Testis (tissue), 5 donors: ENCODE measurements at places on chromosomes 6 and 20. TPM values are rescaled to one million over a fixed set of nuclear protein-coding genes. Genes with fewer than 3 reads are reported as not detected.

DNA sequence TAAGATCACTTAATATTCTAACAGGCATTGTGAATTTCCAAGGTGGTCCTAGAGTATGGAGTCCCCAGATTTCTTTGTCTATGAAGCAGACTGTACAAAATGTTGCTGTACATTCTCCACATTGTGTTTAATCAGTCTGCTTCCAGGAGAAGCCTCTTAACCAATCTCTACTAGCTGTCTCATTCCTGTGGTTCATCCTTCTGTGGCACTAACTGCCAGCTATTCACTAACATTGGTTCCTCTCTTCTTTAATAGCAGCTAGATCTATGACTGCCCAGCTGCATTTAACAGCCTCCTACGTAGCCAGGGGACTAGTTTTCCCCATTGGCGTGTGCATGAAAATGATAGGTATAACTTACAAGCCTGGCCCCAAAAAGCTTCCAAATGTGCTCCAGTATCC is 395.4 kb downstream of the SAMD5 start:
- DNase-seq: no peak

Gene SLC22A1
- total RNA-seq: 1.7 TPM

GRCh38 chr6:143098054-143098671 is 37.5 kb downstream of the AIG1 start:
- no peak for DNase-seq

Gene ADGRG6
- total RNA-seq: 7.2 TPM

Gene PTCHD4
- 1.6 TPM for total RNA-seq

- DNase-seq: no peak
Observed at GRCh38 chr20:8805737-8806442, 263.0 kb upstream of the PLCB4 start.

Gene L3MBTL3
- total RNA-seq: 32.3 TPM

Gene RNF144B
- 6.1 TPM for total RNA-seq

GRCh38 chr20:35020108-35020928 is 64.7 kb downstream of the MYH7B start:
- DNase-seq: peak; percentile 43

- DNase-seq: no peak
Observed at GRCh38 chr6:151705993-151706733, 101.3 kb upstream of the ESR1 start.

DNA sequence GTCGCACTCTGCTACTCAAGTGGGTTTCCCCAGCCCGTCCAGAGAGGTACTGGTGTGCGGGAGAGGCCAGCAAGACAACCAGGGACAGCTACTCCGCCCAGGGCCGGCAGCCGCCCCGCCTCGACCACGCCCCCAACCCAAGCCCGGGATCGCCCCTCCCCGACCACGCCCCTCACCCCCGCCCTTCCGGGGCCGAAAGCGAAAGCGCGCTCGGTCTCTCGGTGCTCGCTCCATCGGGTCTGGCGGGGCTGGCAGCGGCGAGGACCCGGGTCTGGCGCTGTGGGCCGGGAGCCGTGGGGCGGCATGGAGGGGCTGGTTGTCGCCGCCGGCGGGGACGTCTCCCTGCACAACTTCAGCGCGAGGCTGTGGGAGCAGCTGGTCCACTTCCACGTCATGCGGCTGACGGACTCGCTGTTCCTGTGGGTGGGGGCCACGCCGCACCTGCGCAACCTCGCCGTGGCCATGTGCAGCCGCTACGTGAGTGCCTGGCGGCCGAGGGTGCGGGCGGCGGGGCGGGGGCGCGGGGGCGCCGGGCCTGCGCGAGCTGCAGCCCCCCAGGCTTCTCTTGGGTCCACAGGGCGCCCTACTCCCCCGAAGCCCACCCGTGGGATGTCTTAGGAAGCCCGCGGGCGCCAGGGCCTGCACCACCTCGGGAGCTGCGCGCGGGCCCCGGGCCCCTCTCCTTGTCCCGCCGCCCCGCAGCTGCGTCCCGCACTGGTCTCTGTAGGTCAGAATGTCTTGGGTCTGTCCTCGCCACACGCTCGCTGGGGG is at the start of gene PSMG4:
TSS of gene PSMG4 (plus strand) at position 228 of the 771 bp plus-strand sequence. CDS start at position 304, 76 bp downstream.
- peak; percentile 96 for DNase-seq

Gene DNAJC5
- 64.8 TPM for total RNA-seq

DNA sequence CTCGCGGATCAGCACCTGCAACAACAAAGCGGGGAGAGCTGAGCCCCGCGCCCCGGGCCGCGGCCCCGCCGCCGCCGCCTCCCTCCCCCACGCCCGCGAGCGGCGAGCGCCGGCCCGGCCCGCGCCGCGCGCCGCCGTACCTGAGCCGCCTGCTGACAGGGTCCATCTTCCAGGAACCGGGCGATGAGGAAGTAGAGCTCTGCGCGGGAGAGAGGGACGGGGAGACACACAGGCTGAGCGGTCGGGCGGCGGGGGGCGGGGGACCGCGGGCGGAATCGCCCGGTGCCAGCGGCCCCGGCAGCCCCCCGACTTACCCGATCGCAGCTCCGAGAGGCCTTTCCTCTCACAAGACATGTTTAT is 359 bp downstream of the PHIP start:
- no peak for DNase-seq

DNA sequence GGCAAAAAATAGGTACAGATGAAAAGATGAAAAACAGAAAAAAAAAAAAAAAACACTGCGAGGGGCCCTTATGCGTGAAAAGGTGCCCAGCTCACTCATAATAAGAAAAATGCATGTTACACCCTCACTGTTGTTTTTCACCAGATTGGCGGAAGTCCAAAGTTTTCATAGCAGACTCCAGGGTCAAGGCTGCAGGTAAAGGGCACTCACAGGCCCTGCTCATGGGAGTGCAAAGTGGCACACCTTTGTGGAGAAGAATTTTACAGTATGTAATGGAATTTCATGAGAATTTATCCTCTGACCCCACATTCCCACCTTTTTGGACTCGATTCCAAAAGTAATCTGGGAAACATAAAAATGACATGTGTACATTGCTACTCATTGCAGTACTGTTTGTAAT is 108.2 kb downstream of the CDKAL1 start:
- DNase-seq: no peak

Gene VSTM2L
- total RNA-seq: 74.7 TPM

DNA sequence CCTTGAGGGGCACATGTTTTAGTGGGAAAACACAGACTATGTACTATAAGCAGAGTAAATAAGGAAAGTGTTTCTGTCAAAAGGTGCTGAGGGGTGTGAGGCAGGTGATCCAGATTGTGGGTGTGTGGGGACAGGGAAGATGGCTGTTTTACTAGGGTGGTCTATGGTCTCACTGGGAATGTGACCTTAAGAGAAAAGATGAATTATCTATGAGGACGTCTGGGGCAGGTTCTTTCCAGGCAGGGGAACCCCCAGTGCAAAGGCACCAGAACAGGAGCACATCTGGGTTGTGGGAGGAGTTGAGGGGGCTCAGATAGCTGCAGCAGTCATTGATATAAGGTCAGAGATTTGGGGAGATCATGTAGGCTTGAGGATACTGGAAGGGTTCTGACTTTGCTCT is 18.2 kb upstream of the POLR1H start:
- no peak for DNase-seq

- no peak for DNase-seq
Observed at GRCh38 chr6:84280030-84280429, 52.6 kb upstream of the CEP162 start.

Gene PRL
- total RNA-seq: not detected

DNA sequence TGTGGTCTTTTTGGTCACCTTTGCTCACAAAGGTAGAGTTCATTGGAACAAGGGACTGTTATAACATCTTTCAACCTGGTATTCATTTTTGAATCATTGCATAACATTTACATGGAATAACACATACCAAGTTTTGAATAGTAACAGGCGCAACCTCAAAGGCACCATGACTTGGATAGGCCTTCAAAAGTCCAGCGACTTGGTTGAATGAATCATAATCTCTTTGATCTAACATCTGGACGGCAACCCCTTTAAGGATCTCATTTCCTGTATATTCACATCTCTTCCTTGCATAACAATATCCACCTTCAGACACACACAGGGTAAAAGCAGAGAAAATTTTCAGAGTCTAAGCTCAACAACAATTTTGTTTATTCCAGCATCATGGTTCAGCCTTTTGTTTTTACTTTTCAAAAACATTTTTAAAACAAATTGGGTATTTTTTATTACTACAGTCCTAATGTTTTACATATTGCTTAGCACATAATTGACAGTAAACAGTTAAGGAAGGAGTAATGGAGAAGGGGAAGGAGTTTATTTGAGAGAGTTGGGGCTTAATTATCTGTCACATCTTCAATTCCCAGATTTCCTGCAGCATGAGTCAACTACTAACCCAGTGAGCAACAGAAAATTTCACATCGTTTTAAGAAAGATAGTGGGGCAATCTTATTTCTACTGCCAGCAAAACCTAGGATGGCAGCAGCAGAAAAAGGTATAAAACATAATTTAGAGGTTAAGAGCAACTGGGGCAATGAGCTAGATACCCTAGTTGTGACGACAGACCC is 41.8 kb upstream of the F13A1 start:
- DNase-seq: no peak

- no peak for DNase-seq
Observed at GRCh38 chr6:51028276-51028675, 209.6 kb downstream of the TFAP2B start.

Gene TINAG
- total RNA-seq: not detected

GRCh38 chr20:24763386-24764026 is 185.6 kb upstream of the CST7 start:
- peak; percentile 6 for DNase-seq

DNA sequence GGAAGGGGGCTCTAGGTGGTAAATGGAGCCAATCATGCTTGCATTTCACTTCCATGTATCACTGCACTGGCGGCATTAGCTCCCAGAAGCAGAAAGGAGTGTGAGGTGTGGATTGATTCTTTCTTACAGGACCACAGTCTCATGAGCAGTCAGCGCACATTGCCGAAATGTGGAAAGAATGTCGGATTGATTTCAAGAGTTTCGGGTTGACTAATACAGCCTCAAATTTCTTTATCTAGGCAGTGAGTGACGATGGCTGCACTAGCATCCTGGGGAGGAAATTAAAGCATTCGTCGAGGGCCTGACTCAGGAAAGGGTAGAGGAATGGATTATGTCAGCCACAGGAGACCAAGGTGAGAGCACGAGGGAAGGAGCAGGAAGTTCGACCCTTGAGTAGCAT is 222.8 kb upstream of the CDYL start:
- DNase-seq: no peak
